ENCODE measurements at places on chromosomes 5 and 9.

DNA sequence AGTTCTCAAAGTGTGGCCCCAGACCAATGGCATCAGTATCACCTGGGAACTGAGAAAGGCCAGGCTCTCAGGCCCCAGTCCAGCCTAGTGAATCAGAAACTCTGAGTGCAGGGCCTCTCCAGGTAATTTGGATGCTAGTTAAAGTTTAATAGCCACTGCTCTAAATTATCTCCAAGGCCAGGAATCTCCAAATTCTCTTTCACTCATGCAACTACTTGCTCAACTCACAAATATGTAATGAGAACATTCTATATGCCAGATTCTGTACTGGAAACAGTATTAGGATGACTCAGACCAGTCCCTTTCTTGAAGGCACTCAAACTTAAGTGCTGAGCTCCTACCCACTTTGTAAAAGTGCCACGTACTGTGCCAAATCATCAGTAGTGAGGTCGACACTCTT is 84.6 kb downstream of the PAPPA start:
- DNase-seq = no peak

DNA sequence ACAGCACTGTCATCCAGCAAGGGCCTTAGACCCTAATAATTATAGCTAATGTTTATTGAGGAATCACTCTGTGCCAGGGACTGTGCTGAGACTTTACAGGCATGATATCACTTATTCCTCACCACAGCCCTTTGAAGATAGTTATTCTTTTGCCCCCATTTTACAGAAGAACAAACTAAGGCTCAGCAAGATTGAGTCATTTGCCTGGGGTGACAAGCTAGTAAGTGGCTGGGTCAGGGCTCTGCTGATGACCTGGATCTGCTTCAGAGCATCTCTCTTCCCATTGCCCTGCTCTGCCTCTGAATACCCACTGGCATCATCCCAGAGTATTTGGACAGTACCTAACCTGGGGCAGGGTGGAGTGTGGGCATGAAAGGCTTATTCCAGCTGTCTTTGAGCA is 11.8 kb downstream of the JADE2 start:
- no peak for DNase-seq

- DNase-seq = no peak
Measured at GRCh38 chr5:116088062-116088461, 3.2 kb downstream of the COMMD10 start.

DNA sequence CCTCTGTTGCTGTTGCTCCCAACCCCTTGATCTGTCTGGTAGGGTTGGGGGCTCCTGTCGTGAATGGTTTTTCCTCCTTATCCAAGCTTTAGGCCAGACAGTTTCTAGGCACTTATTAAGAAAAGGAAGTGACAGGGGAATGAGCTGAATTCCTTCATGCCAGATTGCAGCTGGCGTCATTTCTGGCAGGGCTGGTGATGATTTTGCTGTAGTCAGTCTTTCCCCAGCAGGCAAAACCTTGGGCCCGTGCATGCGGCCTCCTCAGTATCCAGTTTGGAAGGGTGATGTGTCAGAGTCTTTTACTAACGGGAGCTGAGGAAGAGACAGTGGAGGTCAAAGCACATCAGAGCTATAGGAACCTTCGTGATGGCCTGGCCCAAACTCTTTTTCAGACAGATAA is 58.8 kb downstream of the COL27A1 start:
- no peak for DNase-seq

- DNase-seq = no peak
Measured at GRCh38 chr9:5608298-5609225, 20.3 kb upstream of the RIC1 start.

DNA sequence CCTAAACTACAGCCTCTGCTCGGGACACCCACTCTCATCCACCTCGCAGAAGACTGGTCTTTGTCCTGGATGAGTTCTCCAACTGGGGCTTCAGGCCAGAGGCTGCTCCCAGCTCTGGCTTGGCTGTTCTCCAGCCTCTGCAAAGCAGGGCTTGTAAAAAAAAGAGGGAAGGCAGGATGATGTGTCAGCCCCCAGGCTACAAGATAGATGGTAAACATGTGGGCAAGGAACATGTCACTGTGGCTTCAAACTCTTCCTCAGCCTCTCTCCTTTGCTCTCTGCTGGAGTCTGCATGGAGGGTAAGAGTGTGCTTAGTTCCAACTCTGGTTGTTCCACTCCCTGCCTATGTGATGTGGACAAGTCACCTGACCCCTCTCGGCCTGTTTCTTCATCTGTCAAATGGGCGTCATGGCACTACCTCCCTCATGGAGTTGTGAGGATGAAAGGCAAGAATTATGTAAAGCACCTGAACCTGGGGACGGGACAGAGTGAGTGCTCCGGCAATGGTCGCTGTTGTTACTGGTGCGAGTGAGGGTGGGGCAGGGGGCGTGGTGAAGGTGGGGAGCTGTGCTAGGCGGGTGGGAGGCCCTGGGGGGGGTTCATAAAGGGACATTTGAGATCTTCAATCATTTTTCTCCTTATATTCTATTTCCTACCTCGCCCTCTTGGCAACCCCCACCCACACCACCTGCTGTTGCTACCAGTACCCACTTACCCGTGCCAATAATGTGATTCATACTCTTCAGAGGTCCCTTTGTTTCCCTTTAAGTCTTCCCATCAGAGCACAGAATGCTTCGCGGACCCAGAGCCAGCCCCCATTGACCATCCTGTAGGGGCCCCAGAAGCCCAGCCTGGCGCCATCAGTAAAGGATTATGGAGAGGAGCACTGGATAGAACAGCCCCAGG is 6.8 kb upstream of the ZNF79 start:
- DNase-seq = no peak

GRCh38 chr5:140424135-140424534 is 22.5 kb downstream of the ANKHD1 start:
- DNase-seq = no peak

GRCh38 chr9:136829412-136829811 is 12.9 kb upstream of the AJM1 start:
- no peak for DNase-seq

- DNase-seq = no peak
Measured at GRCh38 chr5:136679233-136679632, 313.9 kb upstream of the TRPC7 start.
